ENCODE measurements at places on chromosomes 5 and 9.

GRCh38 chr5:38562444-38563210, 6.2 kb upstream of the LIFR start:
- no peak for DNase-seq

- DNase-seq: no peak
These were observed 139.6 kb downstream of the SPATA31D1 start for GRCh38 chr9:82128011-82128696.

- DNase-seq: peak; percentile 40
These were observed 4.8 kb downstream of the NINJ1 start for GRCh38 chr9:93129286-93129685.

DNA sequence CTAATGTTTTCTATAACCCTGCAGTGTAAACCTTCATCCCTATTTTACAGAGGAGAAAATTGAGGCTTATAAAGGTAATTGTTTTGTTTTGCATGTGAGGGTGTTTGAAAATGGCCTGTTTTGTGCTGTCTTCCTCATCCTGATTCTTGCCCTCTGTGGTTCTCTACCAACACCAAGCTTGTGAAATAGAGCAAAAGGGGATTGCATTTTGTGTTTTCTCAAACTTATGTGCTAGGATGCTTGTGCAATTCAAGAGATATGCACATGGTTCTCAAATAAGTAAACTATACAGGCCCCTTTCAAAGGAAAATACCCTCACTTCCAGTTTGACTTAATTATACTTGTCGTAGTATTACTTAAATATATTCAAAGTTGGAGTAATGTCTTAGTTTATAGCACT, 17.2 kb downstream of the PAM start:
- DNase-seq: no peak

- no peak for DNase-seq
These were observed 413 bp upstream of the AUH start for GRCh38 chr9:91362051-91362611.

GRCh38 chr5:168401880-168402279, 84.4 kb upstream of the RARS1 start:
- DNase-seq: no peak

DNA sequence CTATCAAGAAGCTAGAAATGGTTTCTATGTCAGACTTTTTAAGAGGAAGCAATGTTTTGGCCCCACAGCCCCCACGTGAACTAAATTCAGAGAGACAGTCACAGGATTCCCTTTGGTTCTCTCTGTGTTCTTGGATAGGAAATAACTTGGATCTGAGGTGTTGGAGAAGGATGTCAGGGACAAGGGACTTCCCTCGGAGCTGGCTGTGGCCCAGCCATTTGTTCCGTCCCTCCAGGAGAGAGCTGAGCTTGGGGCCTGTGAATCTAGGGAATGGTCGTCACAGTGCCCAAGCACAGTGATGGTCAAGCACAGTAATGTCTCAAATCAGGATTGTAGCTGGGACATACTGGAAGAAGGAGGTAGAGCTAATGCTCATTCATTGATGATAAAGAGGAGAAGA, 2.0 kb downstream of the C7 start:
- DNase-seq: no peak

DNA sequence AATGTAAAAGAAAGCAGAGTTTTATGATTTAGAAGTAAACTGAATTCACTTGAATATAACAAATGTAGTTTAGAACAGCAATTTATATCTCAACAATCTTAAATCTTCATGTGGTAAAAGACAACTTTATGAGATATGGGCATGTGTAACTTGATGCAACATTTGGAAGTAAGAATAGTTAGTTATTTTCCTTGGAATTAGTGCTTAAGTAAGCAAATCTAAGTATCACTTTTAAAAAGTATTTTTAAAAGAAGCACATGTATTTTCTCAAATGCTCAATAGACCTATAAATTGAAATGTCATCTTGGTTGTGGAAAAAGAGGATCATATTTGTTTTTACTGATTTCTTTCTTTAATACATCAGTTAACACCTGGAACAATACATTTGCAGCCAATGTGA, 340.3 kb upstream of the CDH6 start:
- no peak for DNase-seq

DNA sequence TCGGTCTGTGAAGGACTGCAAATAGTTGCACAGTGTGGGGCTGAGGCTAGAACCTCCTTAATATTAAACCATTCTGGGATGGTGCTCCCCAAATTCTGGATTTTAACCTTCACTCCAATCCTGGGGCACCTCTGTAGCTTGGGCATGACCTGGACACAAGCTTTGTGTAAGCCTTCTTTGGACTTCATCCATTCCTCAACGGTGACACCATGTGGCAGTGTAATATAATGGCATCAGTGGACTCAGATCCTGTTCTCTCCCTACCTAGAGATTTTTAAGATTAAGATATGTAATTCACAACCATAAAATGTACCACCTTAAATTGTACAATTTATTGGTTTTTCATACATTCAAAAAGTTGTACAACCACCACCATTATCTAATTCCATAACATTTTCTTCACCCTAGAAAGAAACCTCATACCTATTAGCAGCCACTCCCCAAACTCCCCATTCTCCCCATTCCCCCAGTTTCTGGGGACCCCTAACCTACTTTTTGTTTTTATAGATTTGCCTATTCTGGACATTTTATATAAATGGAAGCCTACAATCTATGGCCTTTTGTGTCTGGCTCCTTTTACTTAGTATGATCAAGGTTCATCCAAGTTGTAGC, 4.8 kb upstream of the PLGRKT start:
- no peak for DNase-seq

DNA sequence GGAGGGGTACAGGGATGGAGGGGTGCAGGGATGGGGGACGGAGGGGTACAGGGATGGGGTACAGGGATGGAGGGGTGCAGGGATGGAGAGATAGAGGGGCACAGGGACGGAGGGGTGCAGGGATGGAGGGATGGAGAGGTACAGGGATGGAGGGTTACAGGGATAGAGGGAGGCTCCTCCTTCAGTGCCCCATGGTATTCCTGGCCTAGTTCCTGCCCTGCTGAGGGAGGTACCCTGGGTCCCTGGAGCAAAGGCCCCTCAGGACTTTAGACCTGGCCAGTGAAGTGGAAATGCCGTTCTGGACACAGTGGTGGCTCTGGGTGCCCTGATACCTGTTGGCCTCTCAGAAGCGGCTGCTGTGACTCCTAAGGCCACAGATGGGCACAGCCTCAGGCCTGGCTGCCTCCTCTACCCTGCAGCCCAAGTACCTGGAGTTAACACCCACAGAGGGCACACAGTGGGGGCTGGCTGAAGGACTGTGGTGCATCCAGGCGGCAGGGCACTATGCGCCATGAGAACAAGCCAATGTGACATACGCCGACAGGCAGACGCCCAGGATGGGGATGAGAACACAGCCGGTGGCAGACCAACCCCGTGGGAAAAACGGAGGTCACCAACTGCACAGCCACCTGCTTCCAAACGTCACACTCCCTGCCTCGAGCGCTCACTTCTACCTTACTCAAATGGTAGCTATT, 8.4 kb downstream of the PTGES2 start:
- DNase-seq: no peak

DNA sequence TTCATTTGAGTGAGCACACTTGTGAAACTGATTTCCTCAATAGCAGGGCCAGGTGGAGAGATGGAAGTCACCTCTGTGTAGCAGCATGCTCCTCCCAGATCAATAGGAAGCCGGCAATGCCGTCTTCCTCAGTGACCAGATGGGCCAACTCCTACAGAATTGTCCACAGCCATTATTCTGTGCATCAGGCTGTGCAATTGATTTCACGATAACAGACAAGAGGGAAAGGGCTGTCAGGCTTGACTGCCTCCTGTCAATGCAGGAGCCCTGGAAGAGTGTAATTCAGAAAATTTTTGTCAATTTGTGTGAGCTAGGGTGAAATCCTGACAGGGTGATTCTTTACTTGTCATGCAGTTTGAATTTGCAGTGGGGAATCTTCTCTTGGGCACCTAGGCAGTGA, 838.4 kb upstream of the NUDT12 start:
- DNase-seq: no peak

- no peak for DNase-seq
These were observed 66.8 kb downstream of the ZNF608 start for GRCh38 chr5:124679578-124680199.

- DNase-seq: no peak
These were observed 16.8 kb upstream of the PRLR start for GRCh38 chr5:35246900-35247647.

- peak; percentile 71 for DNase-seq
These were observed 1.5 kb downstream of the SMARCA2 start for GRCh38 chr9:2016408-2017330.

- DNase-seq: peak; percentile 90
These were observed 190.0 kb downstream of the FANCC start for GRCh38 chr9:95127249-95128176.

DNA sequence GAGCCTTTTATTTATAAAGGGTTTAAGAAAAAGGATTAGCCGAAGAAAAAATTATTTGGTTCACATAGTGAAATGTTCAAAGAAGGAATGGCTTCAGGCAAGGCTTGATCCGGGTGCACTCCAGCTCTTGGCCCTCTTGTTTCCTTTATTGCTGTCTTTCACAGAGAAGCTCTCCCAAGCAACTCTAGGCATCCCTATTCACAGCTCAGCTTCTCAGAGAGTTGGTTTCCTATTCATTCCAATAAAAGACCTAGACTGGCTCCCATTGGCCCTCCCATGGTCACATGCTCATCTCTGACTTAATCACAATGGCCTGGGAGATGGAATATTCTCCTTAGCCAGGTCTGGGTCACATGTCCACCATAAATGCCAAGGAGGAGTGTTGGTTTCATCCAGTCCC, 9.4 kb upstream of the FGFR4 start:
- no peak for DNase-seq

- no peak for DNase-seq
These were observed 215.1 kb downstream of the TSSK1B start for GRCh38 chr5:113219695-113220094.

DNA sequence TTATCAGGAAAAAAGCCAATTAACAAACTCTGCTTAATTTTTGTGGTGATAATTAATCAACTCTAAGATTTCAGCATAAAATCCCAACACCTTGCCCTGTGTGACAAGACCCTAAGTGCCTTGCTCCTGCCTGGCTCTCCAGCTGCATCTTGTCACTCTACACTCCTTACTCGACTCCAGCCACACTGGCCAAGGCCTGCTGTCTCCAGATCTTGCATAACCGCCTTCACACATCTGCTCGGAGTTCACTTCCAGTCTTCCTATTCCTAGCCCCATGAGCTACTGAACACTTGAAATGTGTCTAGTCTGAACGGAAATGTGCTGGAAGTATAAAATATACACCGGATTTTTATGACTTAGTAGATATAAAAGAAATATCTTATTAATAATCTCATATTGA, 259.6 kb downstream of the EPB41L4A start:
- no peak for DNase-seq

- DNase-seq: no peak
These were observed 96.4 kb downstream of the GNAQ start for GRCh38 chr9:77935211-77935610.

DNA sequence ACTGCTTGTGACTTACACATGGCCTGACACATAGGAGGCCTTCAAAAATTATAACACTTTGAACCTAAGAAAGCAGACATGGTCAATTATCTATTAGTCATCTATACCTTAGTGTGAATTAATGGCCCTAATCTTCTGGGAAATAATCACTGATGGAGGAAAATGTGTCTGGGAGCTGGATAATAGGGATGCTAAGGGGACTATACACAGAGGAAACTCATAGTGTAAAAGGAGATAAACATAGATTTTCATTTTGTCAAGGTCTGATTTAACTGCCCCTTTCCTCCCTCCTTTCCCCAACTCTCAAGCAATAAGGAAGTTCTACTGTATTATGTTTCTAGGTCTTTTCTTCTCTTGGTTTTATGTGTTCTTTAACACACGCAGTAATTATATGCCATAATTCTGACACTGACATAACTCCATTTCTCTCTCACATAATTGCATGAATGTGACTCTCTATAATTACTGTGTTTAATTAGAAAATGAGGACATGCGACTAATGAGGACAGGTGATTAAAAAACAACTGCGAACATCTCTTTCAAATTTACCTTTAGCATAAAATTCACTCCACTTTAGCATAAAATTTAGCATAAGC, 18.7 kb upstream of the PRELID2 start:
- DNase-seq: no peak

- no peak for DNase-seq
These were observed 16.7 kb downstream of the TRAF1 start for GRCh38 chr9:120909904-120910303.

DNA sequence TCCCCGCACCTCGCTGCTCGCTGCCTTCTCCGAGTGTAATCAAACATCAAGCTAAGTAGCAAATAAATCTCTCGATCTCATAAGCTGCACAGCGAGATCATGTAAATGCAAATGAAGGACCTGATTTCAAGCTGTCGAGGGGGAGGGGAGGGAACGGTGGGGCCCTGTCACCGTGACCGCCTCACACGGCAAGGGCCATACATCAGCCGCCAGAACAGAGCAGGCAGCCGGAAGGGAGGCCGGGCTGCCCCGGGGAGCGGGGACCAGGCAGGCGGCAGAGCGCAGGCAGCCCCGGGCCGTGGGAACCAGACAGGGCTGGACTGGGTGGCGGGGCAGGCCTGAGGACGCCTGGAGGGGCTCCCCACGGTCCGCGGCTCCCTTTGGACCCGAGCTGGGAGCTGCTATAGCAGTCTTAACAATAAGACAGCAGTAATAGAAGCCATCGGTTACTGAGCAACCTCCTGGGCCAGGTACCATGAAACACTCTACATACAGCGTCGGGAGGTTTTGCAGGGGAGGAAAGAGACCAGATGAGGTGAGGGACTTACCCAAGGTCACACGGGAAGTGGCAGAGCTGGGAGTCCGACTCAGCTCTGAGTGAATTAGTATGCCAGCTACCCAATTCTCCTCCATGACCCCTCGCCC, 76.8 kb downstream of the CFAP77 start:
- DNase-seq: no peak

- DNase-seq: no peak
These were observed 611 bp downstream of the PCDHA3 start for GRCh38 chr5:140801494-140801841.

DNA sequence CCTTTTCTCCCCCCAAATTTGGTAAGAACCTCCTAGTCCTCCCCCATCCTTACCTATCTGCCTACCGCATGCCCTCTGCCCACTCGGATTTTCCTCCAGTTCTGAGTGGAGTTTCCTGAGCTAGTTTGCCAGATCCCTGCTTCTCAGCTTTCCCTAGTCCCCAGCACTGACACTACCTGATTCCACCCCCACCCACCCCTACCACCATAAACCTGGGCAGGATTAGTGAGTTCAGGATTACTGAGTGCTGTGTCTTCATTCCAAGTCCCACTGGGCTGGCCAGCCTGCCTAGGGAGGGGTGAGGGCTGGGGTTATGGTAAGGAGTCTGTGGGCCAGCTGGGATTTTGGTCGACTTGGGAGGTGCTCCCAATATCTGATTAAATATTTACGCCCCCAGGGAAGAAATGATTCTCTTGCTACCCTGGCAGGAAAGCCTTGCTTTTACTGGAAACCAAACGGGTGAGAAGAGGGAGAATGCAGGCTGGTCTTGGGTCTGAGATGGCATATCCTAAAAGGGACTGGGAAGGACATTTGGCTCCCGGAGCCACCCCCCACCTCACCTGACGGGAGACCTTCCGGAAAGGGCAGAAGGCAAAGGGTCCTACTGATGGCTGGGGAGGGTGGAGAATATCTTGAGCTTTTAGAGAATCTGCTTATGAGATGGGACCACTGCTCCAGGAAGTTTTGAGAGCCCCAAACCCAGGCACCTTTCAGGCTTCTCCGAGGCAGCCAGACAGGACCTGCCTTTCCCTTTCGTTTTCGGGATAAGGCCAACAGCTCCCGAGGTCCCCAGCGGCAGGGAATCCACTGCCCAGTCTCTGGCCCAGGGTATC, 3.7 kb downstream of the PITX1 start:
- DNase-seq: peak; percentile 60

All from ecto neural progenitor cell (in vitro differentiated cells).